ENCODE measurements at places on chromosomes 5 and 9.

DNA sequence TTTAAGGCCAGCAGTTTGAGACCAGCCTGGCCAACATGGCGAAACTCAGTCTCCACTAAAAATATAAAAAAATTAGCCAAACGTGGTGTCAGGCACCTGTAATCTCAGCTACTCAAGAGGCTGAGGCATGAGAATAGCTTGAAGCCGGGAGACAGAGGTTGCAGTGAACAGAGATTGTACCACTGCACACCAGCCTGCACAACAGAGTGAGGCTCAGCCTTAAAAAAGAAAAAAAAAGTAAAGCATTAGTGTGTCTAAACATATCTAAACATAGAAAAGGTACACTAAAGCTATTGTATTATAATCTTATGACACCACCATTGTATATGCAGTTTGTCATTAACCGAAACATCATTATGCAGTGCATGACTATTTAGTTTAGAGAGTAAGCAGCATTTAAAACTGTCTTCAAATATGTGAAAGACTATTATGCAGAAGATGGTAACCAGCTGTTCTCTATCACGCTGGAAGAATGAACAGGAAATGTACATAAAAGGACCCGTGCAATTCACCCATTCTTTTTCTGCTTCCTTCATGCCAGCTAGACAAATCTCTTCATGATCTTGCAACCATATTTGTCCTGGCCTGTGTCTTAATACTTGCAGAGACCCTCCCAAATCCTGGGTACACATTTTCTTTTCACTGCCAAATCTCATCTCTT is 58.6 kb downstream of the ITGA1 start:
- DNase-seq: no peak

DNA sequence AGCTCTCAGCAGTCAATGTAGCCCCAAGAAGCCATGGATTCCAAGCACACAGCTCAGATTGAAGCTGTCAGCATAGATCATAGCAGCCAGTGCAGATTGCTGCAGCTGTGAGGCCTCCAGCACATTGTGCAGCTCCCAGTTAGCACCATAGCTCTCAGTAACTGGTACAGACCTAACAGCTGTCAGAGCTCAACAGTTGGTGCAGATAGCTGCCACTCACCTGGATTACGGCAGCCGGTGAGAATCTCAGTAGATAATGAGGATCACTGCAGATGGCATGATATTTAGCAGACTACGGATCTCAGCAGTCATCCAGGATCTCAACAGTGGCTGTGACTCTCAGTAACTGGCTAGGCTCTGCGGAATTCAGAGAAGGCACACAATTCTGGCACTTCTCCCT is 500.4 kb downstream of the TUSC1 start:
- DNase-seq: no peak

GRCh38 chr9:109705515-109705914 is 74.5 kb upstream of the PALM2AKAP2 start:
- no peak for DNase-seq

GRCh38 chr5:9838916-9839315 is 208.8 kb upstream of the TAS2R1 start:
- no peak for DNase-seq

- DNase-seq: peak; percentile 3
Measured at GRCh38 chr9:117546894-117547678, 132.2 kb upstream of the ASTN2 start.

GRCh38 chr5:126056851-126057622 is 366.2 kb upstream of the GRAMD2B start:
- no peak for DNase-seq
